ENCODE measurements at places on chromosomes 7 and 10.

- H3K36me3 ChIP-seq: no peaks in the 10 kb centered on the region
- H3K4me1 ChIP-seq: no peaks in the 10 kb centered on the region
- H3K27ac ChIP-seq: no peak overlapping the region
- no peak overlapping the region for H3K4me3 ChIP-seq
Observed at GRCh38 chr7:46153951-46154787, 233.1 kb upstream of the IGFBP3 start.

- H3K27ac ChIP-seq: no peak overlapping the region
- peaks cover 44% of the 10 kb centered on the region for H3K4me1 ChIP-seq
- H3K4me3 ChIP-seq: no peak overlapping the region
- H3K27me3 ChIP-seq: no peaks in the 10 kb centered on the region
- no peaks in the 10 kb centered on the region for H3K36me3 ChIP-seq
Observed at GRCh38 chr10:4266416-4267085, 481.5 kb upstream of the KLF6 start.

- H3K4me1 ChIP-seq: no peaks in the 10 kb centered on the region
- no peaks in the 10 kb centered on the region for H3K36me3 ChIP-seq
- H3K27me3 ChIP-seq: no peaks in the 10 kb centered on the region
- H3K27ac ChIP-seq: no peak overlapping the region
- H3K4me3 ChIP-seq: no peak overlapping the region
Observed at GRCh38 chr10:26044141-26044749, 110.2 kb downstream of the MYO3A start.

DNA sequence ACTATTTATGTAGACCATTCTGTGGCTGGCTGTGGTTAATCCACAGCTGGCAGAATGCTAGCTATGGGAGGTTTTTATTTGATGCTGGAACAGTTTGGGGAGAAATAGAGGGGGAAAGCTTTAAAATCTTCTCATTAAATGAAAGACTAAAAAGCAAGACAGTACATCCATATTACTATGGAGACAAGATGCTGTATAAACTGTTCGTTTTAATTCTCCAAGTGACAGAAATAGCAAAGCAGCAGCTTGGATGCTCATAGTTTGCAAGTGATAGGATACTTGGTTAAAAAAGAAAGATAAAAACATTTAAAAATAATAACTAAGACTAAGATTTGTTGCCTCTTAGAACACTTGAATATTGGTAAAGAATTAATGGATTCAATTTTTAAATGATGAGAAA is 304.9 kb upstream of the KAT6B start:
- no peaks in the 10 kb centered on the region for H3K36me3 ChIP-seq
- H3K4me3 ChIP-seq: no peak overlapping the region
- DNase-seq: no peak
- no peaks in the 10 kb centered on the region for H3K27me3 ChIP-seq
- no peaks in the 10 kb centered on the region for H3K4me1 ChIP-seq
- no peak overlapping the region for H3K27ac ChIP-seq

DNA sequence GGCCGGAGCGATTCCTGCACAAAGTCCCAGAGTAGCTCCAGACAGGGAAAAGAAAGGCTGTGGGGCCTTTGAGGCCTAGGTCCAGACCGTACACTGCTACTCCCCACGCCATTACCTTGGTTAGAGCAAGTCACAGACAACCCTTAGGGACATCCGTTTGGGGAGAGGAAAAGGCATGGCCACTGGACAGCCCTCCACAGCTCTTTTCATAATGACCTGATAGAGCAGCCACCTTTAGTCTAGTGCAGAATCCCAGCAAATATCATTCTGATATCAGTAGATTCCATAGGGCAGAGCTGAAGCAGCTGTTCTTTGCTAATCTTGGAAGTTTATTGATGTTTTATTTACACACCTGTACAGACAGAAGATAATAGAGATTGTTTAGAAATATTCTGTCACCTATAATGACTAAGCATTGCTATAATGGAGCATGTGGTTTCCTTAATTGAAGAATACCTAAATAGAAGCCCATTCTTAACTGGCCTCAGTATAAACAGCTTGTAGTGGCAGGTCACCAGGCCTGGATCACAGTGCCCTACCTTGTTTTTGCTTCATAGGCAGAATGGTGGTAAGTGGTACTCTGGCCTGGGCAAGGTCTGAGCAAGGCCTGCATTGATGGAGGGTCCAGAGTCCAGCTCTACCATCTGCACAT is 27.9 kb downstream of the OGDH start:
- H3K4me1 ChIP-seq: peaks cover 42% of the 10 kb centered on the region
- H3K27me3 ChIP-seq: no peaks in the 10 kb centered on the region
- no peak overlapping the region for H3K4me3 ChIP-seq
- no peak for DNase-seq

DNA sequence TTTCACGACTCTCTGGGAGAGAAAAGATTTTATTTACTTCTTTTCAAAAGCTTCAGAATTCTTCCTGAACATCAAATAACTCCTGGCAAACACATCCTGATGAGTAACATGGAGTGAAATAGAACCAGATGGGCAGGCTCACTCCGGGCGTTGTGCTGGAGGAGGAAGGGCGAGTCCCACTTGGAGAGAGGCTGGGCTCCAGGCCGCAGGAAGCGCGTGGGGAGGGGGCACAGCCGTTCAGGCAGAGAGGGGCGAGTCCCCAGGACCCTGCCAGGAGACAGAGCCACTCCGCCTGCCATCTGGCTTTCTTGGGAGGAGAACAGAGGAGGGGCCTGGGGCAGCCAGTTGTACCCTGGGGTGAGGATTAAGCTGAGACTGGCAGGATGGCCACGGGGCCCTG is 265.9 kb upstream of the ZMIZ1 start:
- peak overlapping the region; percentile 71 for H3K27ac ChIP-seq
- no peaks in the 10 kb centered on the region for H3K27me3 ChIP-seq
- peaks cover 33% of the 10 kb centered on the region for H3K4me1 ChIP-seq
- no peak overlapping the region for H3K4me3 ChIP-seq

DNA sequence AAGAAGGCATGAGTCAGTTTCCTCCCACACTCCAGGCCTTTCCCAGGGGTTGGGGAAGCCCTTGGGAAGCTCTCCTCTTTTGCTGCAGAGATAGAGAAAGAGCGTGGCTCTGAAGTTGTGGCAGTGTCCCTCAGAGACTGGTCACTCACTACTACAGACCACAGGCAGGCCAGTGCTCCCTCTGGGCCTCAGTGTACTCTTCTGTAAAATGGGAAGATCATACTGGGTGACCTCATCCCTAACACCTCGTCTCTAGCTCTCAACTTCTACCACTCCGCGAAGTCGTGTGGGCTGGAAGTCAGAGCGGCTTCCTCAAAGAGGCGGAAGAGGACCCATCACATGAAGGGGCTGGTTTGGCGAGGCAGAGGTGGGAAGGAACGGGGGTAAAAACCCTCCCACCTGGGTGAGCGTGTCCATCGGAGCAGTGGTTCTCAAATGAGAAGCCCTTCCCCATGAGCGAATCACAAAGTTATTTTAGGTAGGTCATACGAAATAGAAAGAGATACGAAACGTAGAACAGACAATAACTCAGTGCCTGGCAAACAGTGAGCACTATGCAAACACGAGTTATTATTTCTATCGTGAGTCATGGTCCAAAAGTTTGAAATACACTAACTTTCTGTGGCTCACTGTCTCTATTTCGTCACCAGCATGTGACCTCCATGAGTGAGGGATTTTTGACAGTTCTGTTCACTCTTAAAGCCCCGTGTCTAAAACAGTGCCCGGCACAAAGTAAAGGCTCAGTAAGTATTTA is 32.7 kb downstream of the PRKAG2 start:
- H3K27ac ChIP-seq: peak overlapping the region; percentile 23
- H3K4me1 ChIP-seq: no peaks in the 10 kb centered on the region
- H3K36me3 ChIP-seq: no peaks in the 10 kb centered on the region
- H3K27me3 ChIP-seq: no peaks in the 10 kb centered on the region
- no peak for DNase-seq

GRCh38 chr7:6159097-6159483 is 113.3 kb downstream of the CYTH3 start:
- peak overlapping the region; percentile 11 for H3K27ac ChIP-seq
- H3K4me1 ChIP-seq: no peaks in the 10 kb centered on the region
- no peak overlapping the region for H3K4me3 ChIP-seq
- H3K27me3 ChIP-seq: no peaks in the 10 kb centered on the region
- H3K36me3 ChIP-seq: peaks cover 23% of the 10 kb centered on the region

DNA sequence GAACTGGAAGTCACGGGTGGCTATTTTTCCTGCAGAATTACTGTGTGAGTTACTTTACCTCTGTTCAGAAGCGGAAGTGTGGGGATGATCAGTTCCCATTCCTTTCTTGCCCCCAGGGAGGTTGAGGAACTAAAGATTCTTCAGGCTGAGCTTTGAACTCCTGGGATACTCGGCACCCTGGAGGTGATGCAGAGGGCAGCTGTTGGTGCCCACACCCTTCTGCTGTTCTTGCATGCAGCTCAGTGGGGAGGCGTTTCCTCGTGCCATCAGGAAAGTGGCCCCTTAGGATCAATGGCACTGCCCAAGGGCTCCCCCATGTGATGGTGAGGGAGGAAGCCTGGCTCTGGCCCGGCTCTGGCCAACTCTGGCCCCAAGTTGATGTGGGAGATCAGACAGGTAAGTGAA is 44.7 kb upstream of the MXI1 start:
- no peaks in the 10 kb centered on the region for H3K4me1 ChIP-seq
- DNase-seq: no peak
- H3K27me3 ChIP-seq: peaks cover 5% of the 10 kb centered on the region
- H3K4me3 ChIP-seq: no peak overlapping the region
- H3K36me3 ChIP-seq: no peaks in the 10 kb centered on the region

DNA sequence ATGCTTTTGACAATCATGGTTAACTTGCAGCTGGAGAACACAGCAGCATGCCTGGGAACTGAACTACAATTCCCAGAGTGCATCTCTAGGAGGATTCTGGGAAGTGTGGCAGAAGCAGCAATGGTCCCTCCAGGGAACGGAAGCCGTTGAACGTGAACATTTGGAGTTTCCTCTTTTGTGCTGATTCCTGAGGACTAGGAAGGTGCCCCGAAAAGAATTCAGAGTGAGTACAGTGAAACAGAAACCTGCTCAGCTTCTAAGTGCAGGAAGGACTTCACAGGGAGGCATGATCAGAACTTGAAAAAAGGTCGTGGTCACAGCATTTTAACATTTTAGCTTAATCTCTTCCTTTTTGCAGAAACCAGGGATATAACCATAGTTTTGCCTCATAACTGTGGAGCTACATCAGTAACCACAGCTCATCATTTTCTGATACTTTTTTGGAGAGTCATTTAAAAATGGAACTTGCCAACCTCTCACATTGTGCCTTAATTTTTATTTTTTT is at the start of gene NUDT13:
NUDT13 (plus strand) TSS at position 111 of the 505 bp plus-strand sequence. CDS start 3,911 bp downstream, outside the sequence.
- DNase-seq: peak; percentile 79
- peak within 1 kb of the TSS; percentile 90 for H3K27ac ChIP-seq
- H3K4me1 ChIP-seq: no peaks in the 10 kb centered on the region
- no peaks in the 10 kb centered on the region for H3K27me3 ChIP-seq

DNA sequence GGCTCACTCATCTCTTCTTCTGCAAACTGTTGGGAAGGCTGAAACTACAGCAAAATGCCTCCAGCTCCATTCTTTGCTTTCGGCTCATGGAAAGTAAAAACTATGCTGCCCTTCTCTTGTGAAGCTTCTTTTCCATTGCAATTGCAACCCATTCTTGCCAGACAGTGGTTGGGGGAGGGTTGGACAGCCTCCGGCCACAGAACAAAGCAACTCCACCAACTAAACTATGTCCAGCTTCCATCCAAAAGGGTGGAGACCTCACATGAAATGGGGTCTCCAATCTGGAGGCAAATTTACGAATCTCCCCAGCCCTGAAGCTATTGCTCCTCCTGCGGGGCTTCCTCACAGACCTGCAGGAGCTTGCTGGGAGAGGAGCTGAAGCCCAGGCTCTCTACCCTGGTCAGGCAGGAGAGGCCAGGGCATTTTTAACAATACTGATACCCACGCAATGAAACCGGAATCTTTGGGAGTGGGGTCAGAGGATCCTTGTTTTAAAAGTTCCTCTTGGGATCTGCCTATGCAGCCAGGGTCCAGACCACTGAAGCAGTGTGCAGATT is 549 bp downstream of the GPNMB start:
- peaks cover 2% of the 10 kb centered on the region for H3K4me1 ChIP-seq
- H3K36me3 ChIP-seq: peaks cover 4% of the 10 kb centered on the region
- peak overlapping the region; percentile 54 for H3K27ac ChIP-seq

DNA sequence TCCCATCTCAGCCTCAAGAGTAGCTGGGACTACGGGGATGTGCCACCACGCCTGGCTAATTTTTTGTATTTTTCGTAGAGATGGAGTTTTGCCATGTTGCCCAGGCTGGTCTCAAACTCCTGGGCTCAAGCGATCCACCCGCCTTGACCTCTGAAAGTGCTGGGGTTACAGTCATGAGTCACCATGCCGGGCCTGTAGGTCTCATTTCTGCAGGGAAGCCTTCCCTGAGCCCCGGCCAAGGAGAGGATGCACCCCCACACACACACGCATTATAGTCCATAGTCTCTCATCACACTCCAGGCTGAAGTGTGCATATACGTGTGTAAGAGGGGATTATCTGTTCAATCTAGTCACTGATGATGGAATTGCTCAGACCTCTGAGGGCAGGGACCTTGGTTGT is 29.3 kb downstream of the KCNMA1 start:
- no peaks in the 10 kb centered on the region for H3K36me3 ChIP-seq
- DNase-seq: no peak
- H3K4me1 ChIP-seq: no peaks in the 10 kb centered on the region
- no peak overlapping the region for H3K27ac ChIP-seq
- H3K4me3 ChIP-seq: no peak overlapping the region
- H3K27me3 ChIP-seq: no peaks in the 10 kb centered on the region

GRCh38 chr10:770975-771374 is 81.5 kb upstream of the DIP2C start:
- H3K27ac ChIP-seq: no peak overlapping the region
- H3K36me3 ChIP-seq: no peaks in the 10 kb centered on the region
- H3K27me3 ChIP-seq: no peaks in the 10 kb centered on the region
- DNase-seq: no peak
- no peaks in the 10 kb centered on the region for H3K4me1 ChIP-seq
- no peak overlapping the region for H3K4me3 ChIP-seq

DNA sequence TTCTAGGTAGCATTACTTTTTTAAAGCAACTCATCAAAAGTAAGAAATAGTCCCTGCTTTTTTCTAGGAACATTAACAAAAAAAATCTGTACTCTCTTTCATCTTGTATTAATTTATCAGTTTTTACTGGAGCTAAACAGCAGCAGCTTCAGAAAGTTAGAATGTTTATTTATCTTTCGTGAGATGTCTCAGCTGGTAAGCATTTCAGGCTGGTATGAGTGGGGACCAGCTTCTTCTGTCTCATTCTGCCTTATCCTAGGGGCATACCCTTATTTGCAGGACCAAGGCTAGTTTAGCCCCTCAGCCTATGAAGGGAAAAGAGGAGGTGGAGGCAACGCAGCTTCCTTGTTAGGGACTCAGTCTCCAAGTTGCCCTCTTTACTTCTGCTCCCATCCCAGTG is 35.1 kb downstream of the LANCL2 start:
- H3K27ac ChIP-seq: no peak overlapping the region
- no peaks in the 10 kb centered on the region for H3K4me1 ChIP-seq
- H3K27me3 ChIP-seq: no peaks in the 10 kb centered on the region
- DNase-seq: no peak
- H3K36me3 ChIP-seq: peaks cover 17% of the 10 kb centered on the region

- no peak for DNase-seq
- H3K27ac ChIP-seq: no peak overlapping the region
- no peaks in the 10 kb centered on the region for H3K27me3 ChIP-seq
- H3K36me3 ChIP-seq: no peaks in the 10 kb centered on the region
Observed at GRCh38 chr10:126373972-126374371, 14.3 kb downstream of the ADAM12 start.

- H3K4me3 ChIP-seq: no peak overlapping the region
- no peaks in the 10 kb centered on the region for H3K36me3 ChIP-seq
- H3K4me1 ChIP-seq: no peaks in the 10 kb centered on the region
- H3K27ac ChIP-seq: no peak overlapping the region
Observed at GRCh38 chr10:47269294-47269693, 30.7 kb upstream of the GDF10 start.

GRCh38 chr10:58003945-58004344 is 263.7 kb downstream of the IPMK start:
- no peaks in the 10 kb centered on the region for H3K4me1 ChIP-seq
- no peaks in the 10 kb centered on the region for H3K27me3 ChIP-seq
- no peak overlapping the region for H3K4me3 ChIP-seq
- DNase-seq: no peak
